ENCODE measurements at places on chromosomes 13 and 19.

DNA sequence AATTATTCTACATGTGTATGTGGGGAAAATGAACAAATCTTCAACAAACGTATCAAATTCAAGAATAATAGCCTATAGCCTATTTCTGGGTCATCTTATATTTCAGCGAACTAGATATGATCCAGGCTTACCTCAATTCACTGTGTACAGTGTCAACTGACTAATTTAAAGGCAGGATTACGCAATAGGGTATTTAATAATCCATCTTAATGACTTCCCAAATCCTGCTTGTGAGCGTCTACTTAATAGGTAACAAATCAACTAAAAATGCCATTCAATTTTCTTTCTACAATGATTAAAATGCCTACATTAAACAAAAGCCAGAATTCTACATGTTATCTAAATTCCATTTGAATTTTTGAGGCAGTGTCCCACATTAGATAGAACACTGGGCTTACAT, 67.0 kb downstream of the USP12 start:
- no peak for DNase-seq

DNA sequence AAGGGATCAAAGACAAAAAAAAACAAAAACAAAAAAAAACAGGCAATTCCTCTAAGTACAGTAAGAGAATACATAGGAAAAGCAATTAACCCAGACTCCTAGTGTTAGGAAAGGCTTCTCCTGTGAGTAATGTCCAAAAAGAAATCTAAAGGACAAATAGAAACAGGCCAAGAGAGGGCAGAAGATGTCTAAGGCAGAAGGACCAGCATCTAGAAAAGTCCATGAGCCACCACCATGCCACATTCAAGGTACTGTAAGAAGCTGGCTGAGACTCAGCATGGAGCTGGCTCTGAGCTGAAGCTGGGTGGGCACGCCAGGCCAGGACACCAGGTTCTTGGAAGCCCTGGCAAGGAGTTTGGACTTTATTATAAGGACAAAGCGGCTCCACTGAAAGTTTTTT, 118.1 kb upstream of the FRY start:
- DNase-seq: no peak

- DNase-seq: no peak
Measured at GRCh38 chr13:84239032-84239431, 356.8 kb upstream of the SLITRK1 start.

DNA sequence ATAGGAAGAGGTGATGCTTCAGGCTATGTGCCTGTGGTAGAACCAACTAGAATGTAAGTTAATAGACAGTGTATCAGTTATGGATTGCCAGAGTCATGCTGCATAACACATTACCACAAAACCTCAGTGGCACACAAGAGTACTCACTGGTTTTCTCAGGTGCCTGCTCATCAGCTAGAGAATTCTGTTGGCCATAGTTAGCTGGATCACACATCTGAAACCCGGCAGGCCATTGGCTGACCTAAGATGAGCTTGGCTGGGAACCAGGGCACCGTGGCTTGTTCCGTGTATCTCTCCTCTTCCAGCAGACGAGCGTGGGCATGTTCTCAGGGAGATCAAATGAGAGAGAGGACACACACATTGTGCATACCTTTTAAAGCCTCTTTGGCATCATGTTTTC, 76.7 kb downstream of the TEX26 start:
- no peak for DNase-seq

- no peak for DNase-seq
Measured at GRCh38 chr13:83499286-83499685, 383.0 kb downstream of the SLITRK1 start.

DNA sequence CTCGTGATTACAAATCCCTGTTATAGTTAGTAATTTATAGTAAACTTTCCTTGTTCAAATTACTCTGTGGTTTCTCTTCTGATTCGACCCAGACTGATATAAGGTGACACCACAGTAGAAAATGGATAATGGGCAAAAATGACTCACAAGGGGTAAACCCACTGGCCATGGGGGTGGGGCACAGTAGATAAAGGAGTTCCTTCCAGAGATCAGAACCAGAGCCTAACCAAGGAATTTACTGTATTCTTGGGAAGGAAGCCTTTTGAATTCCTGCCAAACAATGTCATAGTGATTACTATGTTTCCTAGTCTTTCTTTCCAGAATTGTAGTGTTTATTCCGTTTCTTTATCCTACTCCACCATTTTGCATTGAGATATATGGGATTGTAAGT, 21.9 kb downstream of the MIR17HG start:
- no peak for DNase-seq

GRCh38 chr13:65314008-65314407, 1916.1 kb downstream of the PCDH9 start:
- no peak for DNase-seq

GRCh38 chr19:39155114-39155700, 29.6 kb downstream of the PAK4 start:
- no peak for DNase-seq

- no peak for DNase-seq
Measured at GRCh38 chr19:43620061-43621001, 902 bp upstream of the ZNF428 start.

- no peak for DNase-seq
Measured at GRCh38 chr19:44176590-44176989, 11.7 kb downstream of the ZNF226 start.

GRCh38 chr19:41706741-41707501, 1.5 kb upstream of the CEACAM5 start:
- DNase-seq: peak; percentile 92

DNA sequence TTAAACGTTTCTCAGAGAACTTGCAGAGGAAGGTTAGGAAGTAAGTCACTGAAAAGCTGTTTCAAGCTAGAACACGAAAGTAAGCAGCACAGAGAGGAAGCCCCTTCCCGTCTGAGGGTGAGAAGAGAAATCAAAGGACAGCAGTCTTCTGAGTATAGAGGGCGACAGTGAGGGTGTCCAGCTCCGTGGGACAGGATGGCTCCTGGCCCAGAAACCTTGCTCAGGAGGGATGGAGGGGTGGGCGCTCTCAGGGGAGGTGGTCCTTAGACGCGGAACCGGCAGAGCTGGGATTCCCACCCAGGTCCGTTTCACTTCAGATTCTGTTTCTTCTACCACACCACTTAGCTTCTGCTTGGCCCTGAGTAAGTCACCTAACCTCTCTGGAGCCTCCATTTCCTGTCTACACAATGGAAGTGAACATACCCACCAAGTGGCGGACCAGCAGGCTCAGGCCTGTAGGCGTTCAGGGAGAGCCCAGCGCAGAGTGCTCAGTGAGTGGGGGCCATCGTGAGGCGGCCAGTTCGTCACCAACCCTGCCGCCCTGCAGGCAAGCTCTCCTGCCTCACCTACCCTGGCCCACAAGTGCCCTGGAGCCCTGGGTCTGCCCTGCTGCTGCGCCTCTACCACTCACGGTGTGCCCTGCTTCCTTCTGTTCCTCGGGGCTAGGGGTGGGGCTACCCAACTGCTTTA, 5.5 kb upstream of the RSPH6A start:
- DNase-seq: no peak

DNA sequence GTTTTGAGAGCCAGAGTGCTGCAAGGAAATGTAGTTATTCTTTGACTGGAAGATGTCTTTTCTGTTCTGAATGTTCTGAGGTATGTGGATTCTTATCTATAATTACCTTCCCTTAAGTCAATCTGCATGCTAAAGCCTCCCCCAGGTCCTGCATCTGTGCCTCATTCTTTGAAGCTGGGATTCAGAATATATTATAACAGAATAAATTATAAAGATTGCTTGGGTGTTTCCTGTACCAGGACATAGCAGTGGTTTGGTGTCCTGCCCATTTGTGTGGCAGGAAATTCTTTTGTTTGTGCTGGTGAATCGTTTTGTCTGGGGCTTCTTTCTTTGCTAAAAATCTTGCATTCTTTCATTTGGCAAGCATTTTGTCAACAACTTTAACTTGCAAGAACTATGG, 60.2 kb downstream of the ITGBL1 start:
- no peak for DNase-seq

GRCh38 chr19:588741-589692, 664 bp upstream of the HCN2 start:
- DNase-seq: no peak

GRCh38 chr13:111322916-111323331, 2.5 kb downstream of the TEX29 start:
- no peak for DNase-seq

- DNase-seq: no peak
Measured at GRCh38 chr13:23467048-23467931, 33.8 kb upstream of the SACS start.

DNA sequence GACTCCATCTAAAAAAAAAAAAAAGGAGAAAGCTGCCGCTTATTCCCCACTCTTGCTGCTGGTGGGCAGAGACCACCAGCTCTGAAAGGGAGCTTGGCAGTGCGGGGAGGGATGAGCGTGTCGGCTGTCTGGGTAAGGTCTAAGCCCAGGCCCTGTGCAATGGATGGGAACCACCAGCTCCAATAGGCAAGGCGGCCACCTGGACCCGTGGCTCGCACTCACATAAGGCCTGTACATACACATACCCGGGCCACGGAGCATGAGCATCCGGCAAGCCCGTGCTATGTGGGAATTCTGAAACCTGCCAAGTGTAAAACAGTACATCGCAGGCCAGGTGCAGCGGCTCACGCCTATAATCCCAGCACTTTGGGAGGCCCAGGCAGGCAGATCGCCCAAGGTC, 56.6 kb upstream of the USE1 start:
- DNase-seq: no peak

GRCh38 chr13:51349016-51349415, 9.5 kb downstream of the SERPINE3 start:
- DNase-seq: no peak

- DNase-seq: no peak
Measured at GRCh38 chr13:64033921-64034320, 2618.3 kb upstream of the PCDH20 start.

DNA sequence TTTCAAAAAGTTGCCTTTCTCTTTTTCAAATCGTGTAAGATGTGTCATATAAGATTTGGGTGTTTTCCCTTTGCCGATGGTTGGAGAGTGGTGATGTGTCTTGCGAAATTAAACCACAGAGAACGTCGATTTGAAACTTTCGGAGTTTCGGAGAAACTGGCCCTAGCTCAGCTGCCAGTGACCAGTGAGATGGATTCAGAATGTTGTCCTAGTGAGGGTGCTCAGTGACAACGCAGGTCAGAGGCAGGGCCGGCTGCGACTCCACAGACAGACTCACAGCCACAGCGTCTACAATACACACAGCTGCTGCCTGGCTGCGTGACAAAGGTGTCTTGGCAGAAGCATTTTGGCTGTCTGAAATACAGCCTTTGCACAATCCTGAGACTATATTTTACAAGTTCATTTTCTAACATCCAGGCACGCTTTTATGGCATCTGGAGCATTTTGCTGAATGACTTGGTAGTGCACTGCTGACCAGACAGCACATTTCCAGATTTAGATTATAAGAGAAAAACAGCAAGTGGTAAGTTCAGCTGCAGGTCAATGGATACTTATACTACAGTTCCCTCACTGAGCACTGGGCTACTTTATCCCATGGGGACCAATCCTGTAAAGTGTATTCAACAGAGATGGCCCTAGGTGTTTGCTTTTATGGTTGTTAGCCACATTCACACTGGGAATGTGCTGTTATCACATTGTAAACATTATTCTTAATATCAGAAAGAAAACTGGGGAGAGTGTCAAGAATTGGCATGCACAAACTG, 207.5 kb downstream of the KCNRG start:
- no peak for DNase-seq

GRCh38 chr19:55287361-55288079, 3.7 kb downstream of the BRSK1 start:
- no peak for DNase-seq

DNA sequence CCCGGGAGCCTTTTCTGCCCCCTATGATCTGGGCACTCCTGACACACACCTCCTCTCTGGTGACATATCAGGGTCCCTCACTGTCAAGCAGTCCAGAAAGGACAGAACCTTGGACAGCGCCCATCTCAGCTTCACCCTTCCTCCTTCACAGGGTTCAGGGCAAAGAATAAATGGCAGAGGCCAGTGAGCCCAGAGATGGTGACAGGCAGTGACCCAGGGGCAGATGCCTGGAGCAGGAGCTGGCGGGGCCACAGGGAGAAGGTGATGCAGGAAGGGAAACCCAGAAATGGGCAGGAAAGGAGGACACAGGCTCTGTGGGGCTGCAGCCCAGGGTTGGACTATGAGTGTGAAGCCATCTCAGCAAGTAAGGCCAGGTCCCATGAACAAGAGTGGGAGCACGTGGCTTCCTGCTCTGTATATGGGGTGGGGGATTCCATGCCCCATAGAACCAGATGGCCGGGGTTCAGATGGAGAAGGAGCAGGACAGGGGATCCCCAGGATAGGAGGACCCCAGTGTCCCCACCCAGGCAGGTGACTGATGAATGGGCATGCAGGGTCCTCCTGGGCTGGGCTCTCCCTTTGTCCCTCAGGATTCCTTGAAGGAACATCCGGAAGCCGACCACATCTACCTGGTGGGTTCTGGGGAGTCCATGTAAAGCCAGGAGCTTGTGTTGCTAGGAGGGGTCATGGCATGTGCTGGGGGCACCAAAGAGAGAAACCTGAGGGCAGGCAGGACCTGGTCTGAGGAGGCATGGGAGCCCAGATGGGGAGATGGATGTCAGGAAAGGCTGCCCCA, 8.5 kb upstream of the CEACAM7 start:
- no peak for DNase-seq

DNA sequence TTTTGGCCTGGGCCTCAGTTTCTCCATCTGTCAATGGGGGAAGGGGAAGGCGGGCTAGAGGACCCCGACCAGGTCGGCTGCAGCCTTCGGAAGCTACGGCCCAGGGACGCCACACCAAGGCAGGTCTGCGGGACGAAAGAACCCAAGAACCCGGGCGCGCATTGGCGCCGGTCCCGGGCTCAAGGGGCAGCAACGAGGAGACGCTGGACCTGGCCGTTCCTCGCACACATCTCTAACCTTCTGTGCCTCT, 739 bp upstream of the ILF3 start:
- no peak for DNase-seq

DNA sequence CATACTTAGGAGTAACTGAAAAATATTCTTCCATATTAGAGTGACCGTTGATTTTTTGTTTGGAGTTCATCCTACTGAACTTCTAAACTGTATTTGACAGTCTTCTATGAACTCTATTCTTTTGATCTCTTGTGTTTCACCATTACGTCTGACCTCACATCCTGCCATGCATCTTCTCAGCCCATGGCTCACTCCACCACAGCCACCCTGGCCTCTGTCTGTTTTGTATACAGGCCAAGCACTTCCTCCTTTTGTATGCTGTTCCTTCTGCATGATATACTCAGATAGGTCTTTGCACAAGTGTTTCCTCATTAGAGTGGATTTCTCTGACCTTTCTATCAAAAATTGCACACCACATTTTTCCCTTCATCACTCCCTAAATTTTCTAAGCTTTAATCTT, 119.9 kb downstream of the MAB21L1 start:
- no peak for DNase-seq

DNA sequence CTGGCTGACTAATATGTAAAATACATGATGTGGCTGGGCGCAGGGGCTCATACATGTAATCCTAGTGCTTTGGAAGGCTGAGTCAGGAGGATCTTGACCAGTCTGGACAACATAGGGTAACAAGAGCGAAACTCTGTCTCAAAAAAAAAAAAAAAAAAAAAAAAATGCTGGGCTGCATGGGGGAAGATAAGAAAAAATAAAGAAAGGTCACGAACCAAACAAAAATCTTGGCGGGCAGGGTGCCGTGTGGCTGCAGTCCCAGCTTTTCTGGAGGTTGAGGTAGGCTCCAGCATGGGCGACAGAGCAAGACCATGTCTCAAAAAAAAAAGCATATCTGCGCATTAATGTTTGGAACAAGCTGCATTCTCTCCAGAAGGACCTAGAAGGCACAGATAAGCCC, 8.7 kb downstream of the RNASEH2A start:
- DNase-seq: no peak

GRCh38 chr13:81224209-81224833, 883.4 kb upstream of the SPRY2 start:
- DNase-seq: no peak

Measured in D341Med (cell line).